ENCODE measurements at places on chromosomes 3 and 15.

GRCh38 chr3:130702985-130703384, 43.6 kb downstream of the PIK3R4 start:
- no peak for DNase-seq

DNA sequence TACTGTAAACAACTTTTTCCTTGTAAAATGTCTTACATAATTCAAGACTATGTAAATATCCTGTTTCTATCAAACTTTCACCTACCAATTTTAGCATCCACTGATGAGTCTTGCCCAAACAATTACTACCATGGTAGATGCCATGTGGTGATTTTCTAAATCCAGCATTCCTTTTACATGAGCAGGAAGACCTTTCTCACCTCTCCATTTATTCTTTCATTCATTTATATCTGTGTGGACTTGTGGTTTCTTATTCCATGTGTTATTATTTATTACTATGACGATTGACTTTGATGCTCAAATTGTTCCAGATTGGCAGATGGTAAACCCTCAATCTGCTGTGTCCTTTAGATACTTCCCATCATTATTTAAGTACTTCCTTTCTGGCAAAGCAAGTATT, 62.4 kb downstream of the IFT57 start:
- DNase-seq, result no peak

- DNase-seq, result no peak
Measured at GRCh38 chr3:134542287-134542958, 56.6 kb downstream of the CEP63 start.

DNA sequence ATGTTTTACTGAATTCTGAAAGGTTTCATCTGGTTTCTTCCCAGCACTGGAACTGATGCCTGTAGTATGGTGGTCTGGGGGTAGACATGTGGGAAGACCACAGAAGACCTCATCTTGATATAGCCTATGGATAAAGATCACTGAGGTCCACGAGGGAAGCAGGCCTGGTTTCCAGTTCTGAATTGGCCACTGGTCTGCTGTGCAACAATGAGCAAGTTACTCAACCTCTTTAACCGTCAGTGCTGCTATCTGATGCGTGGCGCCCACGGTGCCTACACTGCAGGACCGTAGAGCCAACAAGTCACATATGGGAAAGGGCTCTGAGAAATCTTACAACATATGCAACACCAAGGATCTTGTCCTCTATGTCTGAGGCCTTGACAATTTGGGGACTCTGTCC, 13.3 kb downstream of the TLE3 start:
- DNase-seq, result no peak

- DNase-seq, result no peak
Measured at GRCh38 chr15:78479650-78480049, 27.7 kb upstream of the HYKK start.
